ENCODE measurements at places on chromosomes 16 and 17.

DNA sequence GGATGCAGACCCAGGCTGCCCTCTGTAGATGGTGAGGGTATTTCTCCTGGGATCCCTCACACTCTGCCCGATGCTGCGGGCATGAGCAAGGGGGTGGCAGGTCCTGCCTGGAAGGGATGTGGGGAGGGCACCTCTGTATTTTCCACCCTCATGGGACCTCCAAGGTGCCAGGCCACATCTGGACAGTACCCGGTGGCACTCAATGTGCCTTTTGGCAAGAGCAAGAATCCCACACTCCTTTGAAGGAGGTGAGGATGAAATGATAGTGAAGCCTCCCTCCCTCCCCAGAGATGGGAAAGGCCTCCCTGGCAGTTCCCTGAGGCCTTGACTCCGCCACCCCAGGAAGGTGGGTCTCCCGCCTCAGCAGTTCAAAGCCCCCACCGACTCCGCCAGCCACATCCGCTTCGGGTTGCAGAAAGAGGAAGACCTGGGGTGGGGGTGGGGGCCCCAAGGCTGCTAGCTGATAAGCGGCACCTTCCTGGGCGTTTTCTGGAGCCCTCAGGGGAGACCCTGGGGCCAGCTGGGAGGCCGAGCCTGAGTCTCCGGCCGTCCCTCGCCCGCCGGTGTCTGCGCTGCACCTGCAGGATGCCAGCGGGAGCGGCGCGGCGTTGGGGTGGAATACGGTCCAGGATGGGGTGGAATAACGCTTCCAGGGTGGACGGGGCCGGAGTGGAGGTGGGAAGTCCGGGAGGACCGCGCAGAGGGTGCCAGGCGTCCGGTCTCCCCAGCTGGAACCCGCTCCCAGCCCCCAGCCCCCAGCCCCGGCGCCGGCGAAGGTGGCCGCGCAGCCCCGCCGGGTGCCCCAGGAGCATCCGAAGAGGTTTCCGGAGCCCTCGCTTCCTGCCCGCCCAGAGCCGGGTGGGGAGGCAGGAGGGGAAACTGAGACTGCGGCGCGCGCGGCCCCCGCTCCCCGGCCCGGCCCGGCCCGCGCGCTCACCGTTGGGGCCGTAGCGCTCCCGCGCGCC lies 718 bp downstream of the ATP2A3 start:
- DNase-seq, result peak; percentile 75

GRCh38 chr17:27937025-27937546 lies 43.9 kb upstream of the LYRM9 start:
- DNase-seq, result no peak

- DNase-seq, result no peak
Observed at GRCh38 chr16:51638339-51639135, 487.5 kb upstream of the SALL1 start.

GRCh38 chr17:67121316-67121891 lies 77.0 kb downstream of the CACNG1 start:
- no peak for DNase-seq

- DNase-seq, result no peak
Observed at GRCh38 chr17:12250973-12251372, 230.3 kb downstream of the MAP2K4 start.

DNA sequence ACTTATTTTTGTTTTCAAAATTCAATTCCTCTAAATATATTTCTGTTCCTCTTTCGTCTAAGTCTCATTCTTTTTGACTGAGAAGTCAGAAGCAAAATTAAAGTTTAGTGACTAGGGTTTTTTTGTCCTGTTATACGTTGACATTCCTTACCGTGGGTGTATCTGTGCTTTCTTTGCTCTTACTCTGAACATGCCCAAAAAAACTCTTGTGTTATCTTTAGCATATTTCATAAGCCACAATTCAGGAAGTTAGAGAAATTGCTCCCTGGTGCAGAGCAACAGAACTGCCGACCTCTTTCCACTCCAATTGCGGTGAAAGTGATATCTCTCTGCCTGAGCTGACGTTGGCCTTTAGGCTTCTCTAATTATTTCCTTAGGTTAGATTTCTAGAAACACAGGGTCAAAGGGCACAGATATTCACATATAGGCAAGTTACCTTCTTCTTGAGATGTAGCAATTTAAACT lies 65.7 kb downstream of the CENPV start:
- no peak for DNase-seq

DNA sequence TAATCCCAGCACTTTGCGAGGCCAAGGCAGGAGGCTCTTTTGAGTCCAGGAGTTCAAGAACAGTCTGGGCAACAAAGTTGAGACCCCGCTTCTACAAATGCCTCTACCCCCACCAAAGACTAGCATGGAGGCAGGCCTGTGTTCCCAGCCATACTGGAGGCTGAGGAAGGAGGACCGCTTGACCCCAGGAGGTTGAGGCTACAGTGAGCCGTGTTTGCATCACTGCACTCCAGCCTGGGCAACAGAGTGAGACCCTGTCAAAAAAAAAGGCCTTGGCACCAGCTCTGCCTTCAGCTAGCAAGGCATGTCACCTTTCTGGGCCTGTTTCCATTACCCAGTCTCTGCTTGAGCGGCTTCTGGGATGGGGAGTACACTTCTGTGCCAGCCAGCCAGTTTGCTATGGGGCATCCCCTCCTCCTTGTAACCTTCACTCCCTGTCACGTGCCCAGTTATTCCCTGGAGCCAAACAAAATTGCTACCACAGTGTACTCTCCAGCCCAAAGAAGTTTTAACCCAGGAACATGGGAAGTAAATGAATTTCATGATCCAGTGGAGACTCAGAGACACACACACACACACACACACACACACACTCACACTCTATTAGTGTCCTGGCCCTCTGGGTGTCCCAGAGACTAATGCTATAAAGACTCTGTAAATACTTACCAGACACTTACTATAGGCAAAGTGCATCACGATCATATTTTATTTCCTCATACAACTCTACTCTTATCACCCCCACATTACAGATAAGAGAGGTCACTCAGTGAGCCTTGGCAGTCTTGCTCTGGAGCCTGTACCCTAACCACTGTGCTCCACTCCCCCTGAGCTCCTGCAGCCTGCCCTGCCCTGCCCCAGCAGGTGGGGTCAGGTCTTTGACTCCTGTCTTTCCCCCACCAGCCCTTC lies 2.5 kb downstream of the CISD3 start:
- no peak for DNase-seq

DNA sequence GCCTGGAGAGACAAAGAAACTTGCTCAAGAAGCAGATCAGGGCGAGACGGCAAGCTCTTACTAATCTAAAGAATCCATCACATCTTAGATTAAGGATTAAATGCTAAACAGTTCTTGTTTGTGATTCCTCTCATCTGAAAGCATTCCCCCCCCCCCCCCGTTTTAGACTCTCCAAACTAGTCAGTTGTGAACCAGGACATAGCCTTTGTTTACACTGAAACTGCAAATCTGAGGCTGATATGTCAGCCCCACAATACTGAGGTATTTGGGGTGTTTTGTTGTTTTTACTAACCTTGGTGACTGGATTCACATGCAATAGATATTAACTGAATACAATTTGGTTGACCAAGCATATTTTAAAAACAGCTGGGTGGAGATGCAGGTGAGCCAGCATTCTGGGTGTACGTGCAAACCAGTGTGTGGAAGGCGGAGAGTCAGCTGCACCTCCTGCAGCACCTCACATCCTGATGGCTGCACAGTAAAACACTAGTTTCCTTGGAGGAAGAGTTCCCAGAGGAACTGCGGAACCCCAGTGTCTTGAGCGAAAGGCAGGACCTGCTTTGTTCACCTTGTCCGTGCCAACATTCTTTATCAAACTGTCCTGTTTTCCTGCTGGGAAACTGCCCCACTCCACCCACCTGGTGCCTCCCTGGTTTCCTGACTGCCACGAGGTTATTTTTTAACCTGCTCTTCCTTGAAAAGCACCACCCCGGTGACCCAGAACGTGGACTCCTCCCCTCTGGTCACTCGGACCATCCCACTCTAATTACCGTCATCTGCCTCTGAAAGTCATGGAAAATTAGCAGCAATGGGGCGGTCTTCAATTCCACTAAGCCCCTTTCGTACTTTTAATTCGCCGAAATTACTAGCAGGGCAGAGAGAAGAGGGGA lies 1.2 kb upstream of the YPEL2 start:
- DNase-seq, result no peak

DNA sequence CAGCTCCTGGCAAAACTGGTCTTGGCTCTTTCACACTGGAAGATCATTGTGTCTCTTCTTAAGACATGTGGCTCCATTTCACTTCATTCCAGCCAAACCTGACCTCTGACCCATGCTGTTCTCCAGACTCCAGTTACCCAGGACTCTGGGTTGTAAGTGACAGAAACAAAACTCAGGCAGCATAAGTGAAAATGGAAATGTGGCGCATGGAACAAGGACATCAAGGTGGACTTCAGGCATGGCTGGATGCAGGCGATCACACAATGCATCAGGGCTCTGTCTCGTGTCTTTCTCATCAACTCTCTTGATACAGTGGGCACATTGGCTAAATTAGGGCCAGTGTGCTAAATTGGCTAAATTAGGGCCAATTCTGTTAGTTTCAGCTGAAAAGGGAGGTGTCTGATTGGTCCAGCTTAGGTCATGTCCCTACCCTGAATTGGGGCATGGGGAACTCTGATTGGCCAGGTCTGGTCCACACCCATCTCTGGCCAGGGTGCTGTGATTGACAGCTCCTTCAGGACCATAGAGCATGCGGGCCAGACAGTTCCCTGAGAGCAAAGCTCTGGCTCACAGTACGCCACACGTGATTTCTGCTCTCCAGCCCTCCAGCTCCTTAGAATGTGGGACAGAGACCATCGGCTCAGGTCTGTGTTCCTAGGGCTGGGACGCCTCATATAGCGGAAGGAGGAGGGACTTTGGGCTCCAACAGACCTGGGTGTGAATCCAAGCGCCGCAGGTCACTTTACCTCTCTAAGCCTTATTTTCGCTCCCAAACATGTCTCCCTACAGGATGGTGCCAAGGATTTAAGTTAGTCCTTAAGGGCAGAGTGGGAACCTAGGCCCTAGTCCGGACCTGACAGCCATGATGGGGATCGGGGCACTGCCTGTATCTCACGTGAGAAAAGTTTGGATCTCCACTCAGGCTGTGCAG lies 17.5 kb downstream of the SOCS1 start:
- no peak for DNase-seq

GRCh38 chr17:16521070-16521727 lies 29.2 kb upstream of the LRRC75A start:
- DNase-seq, result peak; percentile 66

- peak; percentile 63 for DNase-seq
Observed at GRCh38 chr16:71467810-71468209, 5.8 kb upstream of the ZNF23 start.

DNA sequence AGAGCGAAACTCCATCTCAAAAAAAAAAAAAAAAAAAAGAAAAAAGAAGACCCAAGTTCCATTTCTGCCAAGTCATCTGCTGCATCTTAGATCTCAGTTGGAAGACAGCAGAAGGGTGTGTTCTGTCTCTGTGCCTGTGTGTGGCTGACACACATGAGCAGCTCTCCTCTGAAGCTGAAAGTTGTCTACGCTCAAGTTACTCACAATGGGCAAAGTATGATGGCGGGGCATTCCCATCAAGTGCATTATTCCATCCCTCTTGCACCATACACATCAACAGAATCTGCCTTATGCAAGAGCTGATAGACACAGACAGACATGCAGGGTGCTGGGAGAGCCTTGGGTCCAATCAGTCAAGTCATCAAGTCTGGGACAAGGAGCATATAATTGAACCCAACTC lies 402.2 kb downstream of the XYLT1 start:
- DNase-seq, result no peak

DNA sequence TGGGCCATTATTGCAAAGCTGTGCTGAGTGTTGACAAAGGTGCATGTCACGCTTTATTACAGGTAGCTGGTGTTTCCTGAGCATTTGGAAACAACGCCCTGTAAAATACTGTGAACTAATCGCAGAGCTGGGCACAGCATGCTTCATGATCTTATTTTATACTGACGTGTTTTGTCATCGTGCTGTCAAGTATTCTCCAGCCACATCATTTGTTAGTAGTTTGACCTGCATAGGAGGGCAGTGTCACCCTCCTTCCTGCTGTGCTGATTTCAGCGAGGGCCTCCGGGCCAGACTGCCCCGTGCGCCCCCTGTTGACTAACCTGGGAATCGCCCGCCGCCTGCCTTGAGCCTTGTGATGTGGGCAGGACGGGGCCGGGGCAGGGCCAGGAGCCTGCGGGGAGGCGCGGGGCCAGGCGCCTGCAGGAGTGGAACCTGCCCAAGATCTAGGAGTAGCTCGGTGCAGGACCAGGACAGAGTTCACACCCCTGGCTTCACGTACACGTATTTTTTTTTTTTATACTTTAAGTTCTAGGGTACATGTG lies 820.7 kb downstream of the KCNJ18 start:
- DNase-seq, result no peak

- DNase-seq, result peak; percentile 56
Observed at GRCh38 chr17:72422505-72423285, 301.9 kb downstream of the SOX9 start.

DNA sequence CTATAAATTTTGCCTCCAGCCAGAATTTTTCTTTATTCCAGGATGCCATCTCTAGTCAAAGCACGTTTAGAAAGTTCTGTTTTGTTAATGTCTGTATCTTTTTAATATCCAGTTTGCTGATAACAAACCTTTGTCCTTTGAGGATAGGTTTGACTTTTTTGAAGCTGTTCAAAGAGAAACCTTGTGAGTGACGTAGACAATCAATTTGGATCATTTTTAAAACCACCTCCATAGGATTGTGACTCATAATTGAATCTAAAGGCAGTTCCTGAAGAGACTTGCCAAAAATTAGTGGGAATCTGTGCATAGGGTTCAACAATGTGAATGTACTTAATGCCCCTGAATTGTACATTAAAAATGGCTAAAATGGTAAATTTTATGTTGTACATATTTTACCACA lies 5.9 kb downstream of the KRT31 start:
- DNase-seq, result no peak

All from activated CD8-positive, alpha-beta memory T cell treated with anti-CD3 and anti-CD28 coated beads, Interleukin-2, amount 50 U/mL, for 48 hours (primary cell).